ENCODE measurements at places on chromosomes 3 and 15.

- DNase-seq = no peak
Observed at GRCh38 chr3:73365756-73366397, 258.9 kb downstream of the PDZRN3 start.

DNA sequence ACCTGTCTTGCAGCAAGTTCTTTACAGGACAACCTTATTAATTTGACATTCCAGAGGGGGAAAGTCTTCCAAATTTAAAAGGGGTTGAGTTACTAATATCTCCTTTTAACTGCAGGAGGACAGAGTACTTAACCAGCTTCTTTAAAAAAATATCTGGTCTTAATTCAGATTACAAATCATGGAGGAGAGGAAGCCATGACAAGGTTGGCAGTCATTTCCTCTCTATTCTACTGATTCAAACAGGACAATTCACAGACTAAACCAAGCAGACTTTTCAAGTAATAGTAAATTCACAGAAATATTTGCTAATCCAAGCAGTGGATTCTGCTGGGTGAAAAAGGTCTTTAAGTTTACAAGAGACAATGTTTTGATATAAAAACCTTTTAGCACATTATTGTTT is 185.3 kb downstream of the CFAP20DC start:
- no peak for DNase-seq

GRCh38 chr3:42655980-42656679 is 2.6 kb downstream of the ZBTB47 start:
- DNase-seq = no peak

- DNase-seq = no peak
Observed at GRCh38 chr3:187565701-187566100, 104.5 kb downstream of the SST start.

GRCh38 chr15:63971427-63971805 is 74.9 kb downstream of the DAPK2 start:
- DNase-seq = peak; percentile 17

GRCh38 chr15:38555686-38556334 is 8.8 kb downstream of the RASGRP1 start:
- DNase-seq = no peak

DNA sequence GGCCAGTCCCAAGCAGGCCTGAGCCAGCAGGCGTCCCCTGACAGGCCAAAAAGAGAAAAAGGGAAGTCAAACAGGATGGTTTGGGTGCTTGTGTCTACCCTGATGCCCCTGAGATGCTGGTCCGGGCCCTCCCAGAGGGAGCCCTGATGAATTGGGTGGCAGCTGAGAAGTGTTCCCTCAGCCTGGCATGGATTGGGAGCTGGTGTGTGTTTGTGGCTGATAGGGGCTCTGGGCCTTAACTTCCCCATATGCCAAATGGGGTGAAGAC is 1.4 kb downstream of the FBLN2 start:
- DNase-seq = no peak

DNA sequence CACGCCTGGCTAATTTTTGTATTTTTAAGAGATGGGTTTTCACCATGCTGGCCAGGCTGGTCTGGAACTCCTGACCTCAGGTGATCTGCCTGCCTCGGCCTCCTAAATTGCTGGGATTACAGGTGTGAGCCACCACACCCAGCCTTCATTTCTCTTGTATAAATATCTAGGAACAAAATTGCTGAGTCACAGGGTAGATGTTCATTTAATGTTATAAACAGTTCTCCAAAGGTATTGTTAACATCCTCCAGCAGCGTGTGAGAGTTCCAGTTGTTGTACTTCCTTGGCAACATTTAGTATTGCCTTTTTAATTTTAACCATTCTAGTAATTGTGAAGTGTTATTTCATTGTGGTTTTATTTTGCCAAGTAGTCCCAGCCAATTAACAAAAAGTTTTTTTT is 23.6 kb upstream of the MTMR14 start:
- no peak for DNase-seq

GRCh38 chr3:152309535-152310307 is 41.0 kb downstream of the MBNL1 start:
- DNase-seq = no peak

DNA sequence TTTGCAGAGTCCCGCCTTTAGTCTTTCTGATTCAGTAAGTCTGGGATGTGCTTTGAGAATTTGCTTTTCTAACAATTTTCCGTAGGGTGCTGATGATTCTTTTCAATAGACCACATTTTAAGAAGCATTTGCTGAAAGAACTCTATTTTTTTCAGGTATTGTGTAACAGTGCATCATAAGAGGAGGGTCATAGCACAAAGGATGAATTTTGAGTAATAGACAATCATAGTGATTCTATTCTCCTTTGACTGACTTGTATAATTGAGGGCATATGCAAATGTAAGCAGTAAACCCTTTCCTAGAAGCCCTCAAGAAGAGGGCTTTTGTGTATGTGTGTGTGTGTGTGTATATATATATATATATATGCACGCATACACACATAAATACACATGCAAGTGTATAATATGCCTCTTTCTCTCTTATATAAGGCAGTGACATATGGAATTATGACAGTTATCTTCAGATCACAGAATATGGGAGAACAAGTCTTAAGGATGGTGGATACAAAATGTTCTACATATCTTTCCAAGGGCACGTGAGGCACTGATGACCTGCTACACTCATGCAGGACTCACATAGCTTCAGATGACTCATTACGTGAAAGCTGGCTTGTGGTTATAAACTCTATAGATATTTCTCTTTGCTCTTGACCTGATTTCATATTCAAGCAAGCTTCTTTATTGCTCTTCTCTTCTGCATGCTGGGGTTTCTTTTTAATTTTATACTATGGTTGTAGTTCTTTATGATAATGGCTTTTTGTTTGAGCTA is 6.5 kb upstream of the PLSCR1 start:
- DNase-seq = no peak

DNA sequence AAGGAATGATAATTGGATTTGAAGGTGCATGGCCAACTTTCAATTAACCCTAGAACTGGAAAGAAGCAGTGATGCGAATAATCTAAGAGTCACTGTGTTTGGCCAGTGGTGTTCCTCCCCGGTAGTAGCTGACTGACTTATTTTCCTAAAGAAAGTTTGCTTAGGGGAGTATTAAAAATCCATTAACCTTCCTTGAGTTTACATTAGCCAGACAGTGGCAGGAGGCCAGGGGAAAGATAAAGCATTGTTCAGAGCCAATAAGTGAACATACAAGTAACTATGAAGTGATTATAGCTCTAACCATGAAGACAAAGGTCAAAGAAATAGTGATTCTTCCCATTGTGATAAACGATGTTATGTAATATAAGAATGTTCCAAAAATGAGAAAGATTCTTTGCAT is 8.9 kb upstream of the TMEM202 start:
- DNase-seq = no peak

DNA sequence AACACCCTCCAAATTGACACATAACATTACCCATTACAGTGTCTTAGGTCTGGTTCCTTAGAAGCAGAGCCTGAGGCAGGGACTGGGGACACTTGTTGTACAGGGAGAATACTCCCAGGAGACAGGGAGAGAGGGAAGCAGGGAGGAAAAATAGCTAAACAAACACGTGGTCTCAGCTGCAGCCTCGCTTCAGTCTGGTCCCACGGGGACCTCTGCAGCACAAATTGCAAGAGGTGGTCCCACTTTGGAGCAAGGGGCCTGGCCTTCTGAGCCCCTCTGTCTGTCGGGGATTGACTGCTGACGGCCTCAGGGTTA is 25.0 kb upstream of the PLA2G4D start:
- DNase-seq = no peak

- no peak for DNase-seq
Observed at GRCh38 chr15:91357011-91357410, 257.0 kb downstream of the SV2B start.

GRCh38 chr3:132573797-132574211 is 23.3 kb upstream of the ACKR4 start:
- no peak for DNase-seq
